ENCODE measurements at places on chromosomes 4 and X.
A peak's percentile ranks its signal among the peaks of the same experiment; 100 is the strongest.

DNA sequence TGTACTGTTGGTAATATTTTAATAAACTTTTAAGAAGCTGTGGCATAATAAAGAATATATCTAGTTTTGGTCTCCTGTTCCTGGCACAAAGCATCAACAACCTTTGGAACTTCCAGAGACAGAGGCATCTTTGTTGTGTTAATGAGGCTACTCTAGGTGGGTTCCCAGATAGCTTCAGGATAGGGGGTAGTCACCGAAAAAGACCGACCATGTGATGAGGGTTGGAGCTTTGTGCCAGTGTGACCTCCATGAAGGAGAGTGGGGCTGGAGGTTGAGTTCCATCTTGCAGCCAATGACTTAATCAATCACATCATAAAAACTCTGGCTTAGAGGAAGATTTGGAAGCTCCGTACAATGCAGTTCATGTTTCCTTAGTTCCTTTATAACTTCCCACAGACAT lies 9.9 kb downstream of the PPAT start:
- DNase-seq, result no peak

- no peak for DNase-seq
Observed at GRCh38 chr4:55609393-55609866, 17.4 kb upstream of the PDCL2 start.

- no peak for DNase-seq
Observed at GRCh38 chrX:149494844-149495565, 10.1 kb downstream of the IDS start.

DNA sequence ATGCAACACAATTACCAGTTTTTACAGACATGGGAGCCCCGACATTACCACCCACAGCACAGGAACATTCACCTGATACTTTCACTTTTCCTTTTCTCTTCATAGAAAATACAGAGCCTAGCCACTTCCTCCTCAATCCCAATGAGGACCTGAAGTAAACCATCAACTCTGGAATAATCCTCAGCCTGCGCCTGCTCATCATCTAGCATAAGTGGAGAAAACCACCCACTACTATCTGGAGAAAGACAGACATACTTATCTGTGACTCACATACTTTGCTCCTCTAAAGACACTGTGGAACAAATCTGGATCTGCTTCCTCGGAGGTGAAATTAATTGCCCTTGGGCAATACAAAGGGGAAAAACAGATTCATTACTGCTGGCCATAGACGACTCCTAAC lies 47.8 kb downstream of the ZCCHC13 start:
- DNase-seq, result no peak

DNA sequence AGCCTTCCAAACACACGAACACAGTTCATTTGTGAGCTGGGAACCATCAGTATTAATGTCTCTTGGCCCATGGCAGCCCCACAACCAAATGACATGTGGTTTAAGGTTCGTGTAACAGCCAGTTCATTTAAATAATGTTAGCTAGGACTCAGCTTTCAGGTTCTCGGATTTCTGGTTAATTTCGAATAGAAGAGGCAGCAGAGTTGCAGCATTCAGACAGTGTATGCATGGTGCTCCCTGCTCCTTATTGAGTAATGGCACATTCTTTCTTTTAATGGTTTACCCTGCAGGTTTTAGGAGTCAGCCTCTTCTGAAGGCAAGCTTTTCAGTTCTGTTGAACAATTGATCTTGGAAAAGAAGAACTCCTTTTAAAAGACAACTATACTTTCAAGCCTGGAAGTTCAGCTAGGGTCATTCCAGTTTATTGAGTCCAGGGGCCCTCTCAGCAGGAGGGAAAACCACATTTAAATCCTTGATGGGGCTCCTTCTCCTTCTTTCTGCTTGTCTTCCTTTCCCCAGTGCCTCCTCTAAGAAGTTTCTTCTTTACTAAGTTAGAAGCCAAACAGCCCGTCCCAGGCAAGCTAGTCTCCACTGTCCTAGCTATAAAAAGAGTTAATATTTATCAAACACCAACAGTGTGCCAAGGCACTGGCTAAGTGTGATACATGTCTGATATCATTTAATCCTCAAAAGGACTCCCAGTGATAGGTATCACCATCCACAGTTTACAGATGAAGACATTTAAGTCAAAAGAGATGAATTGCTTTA lies 5.0 kb upstream of the RNF175 start:
- peak; percentile 72 for DNase-seq

DNA sequence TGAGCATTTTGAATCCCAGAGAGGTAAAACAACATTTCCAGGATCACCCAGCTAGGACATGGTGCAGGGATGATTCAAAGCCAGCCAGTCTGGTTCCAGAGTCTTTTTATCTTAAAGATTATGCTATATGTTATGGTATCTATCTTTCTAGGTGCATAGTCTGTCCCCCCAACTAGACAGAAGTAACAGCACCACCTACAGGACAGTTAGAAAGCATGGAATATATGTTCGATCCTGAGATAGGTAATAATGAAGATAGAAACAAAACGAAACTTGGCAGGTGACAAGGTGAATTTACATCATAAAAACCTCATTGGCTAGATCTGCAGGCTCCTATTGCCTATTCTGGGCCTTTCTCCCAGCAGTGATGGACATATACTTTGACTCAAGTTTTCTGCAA lies 723.2 kb downstream of the SMARCA1 start:
- DNase-seq, result no peak

DNA sequence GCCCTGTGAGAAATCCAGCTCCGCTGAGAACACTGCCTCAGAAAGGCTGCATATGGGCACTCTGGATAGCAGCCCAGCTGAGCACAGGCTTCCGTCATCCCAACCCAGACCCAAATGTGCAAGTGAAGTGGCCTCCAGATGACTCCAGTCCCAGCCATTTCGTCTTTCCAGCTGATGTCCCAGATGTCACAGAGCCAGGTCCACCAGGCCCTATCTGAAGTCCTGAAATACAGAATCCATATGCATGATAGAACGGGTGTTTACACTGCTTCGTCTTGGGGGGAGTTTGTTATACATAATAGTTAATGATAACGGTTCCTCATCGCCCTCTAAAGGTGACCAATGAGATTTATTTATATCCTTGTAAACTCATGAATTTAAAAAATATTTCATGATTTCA lies 72.6 kb upstream of the TRIM2 start:
- DNase-seq, result no peak

GRCh38 chr4:89929425-89930159 lies 34.9 kb downstream of the MMRN1 start:
- DNase-seq, result no peak

- no peak for DNase-seq
Observed at GRCh38 chr4:24236532-24236931, 346.7 kb upstream of the PPARGC1A start.

GRCh38 chr4:188117631-188118324 lies 8.4 kb upstream of the TRIML2 start:
- DNase-seq, result no peak

GRCh38 chr4:1989533-1990347 lies 19.0 kb downstream of the NELFA start:
- no peak for DNase-seq

DNA sequence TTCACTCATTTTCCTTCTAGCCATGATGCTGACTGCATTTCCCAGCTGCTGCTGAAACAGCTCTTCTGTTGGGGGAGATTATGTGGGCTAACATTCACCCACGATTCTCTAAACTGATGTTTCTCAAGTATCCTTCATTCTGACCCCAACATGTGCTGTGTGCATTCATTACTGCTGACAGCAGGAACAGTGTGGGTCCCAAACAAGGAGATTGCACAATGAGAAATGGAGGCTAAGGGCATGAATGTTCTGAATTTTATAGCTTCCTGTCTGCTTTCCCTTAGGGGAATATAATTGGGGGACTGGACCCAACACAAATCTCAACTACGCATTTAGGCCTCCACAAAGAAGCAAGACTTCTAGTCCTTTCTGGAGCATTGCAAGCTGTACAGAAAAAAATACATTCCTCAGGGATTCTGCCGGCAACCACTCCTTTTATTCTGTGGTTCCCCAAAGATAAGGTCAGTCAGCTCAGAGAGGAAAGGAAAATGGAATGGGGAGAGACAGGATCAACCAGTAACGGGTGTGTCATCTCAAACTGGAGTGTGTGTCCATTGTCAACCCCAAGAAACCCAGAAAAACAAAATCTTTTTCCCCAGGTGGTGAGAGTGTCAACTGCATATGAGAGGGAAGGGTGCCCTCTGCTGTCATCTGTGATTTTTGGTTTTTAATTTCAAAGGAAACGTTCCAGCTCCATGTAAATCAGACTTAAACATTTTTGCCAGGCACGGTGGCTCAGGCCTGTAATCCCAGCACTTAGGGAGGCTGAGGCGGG lies 81.5 kb upstream of the EGFL6 start:
- peak; percentile 64 for DNase-seq

DNA sequence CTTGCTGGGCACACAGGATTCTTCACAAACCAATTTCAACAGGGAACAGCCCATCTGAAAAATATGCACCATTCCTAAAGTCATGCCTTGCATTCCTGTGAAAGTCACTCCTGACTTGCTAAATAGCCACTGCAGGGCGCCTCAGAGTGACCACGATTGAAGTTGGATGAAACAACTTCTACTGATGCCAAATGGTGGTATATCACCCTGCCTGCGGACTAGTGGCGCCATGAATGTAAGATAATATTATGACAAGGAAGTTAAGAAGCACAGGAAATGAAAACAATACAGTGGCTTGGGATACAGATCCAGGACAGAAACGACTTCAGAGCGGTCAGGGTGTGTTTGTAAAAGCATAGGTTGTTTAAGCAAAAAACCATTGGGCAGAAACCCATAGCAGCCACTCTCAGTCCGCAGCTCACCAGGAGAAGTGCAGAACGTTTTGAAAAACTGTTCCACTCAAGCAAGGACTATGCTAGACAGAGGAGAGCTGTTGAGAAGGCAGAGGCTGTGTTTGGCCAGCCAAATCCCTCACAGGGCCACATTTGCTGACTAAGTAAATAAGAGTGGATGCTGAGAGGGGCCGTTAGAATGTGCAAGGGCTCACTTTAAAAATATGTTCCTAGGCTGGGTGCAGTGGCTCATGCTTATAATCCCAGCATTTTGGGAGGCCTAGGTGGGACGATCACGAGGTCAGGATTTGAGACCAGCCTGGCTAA lies 250.4 kb downstream of the PTTG2 start:
- peak; percentile 60 for DNase-seq

- no peak for DNase-seq
Observed at GRCh38 chrX:129496625-129497024, 26.7 kb downstream of the SMARCA1 start.

GRCh38 chr4:102342404-102343074 lies 2.7 kb downstream of the SLC39A8 start:
- no peak for DNase-seq

GRCh38 chr4:98452091-98452490 lies 190.9 kb downstream of the RAP1GDS1 start:
- DNase-seq, result no peak

GRCh38 chrX:118231464-118231863 lies 114.4 kb upstream of the WDR44 start:
- no peak for DNase-seq

- DNase-seq, result no peak
Observed at GRCh38 chrX:77085372-77085771, 361.8 kb upstream of the FGF16 start.

- peak; percentile 57 for DNase-seq
Observed at GRCh38 chr4:7939377-7940108, at the start of gene AFAP1. AFAP1 (minus strand) TSS chr4:7939861; CDS start chr4:7872078, 67,783 bp downstream.

GRCh38 chr4:107153228-107153627 lies 117.1 kb upstream of the DKK2 start:
- DNase-seq, result no peak

DNA sequence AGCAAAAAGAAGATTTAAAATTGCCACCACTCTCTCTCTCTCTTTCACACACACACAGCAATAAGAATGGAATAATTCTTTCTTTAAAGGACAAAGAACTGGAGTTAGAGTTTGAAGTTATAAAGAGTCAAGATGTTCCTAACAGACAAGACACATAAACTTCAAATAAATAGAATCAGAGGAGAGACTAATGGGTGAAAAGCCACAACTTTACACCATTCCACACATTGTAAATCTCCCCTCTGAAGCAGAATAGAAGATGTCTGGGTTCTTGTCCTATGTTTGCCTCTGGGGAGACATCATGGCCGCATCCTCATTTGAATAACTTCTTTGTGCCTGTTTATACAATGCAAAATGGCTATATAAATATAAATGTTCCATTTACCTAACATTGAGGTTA lies 39.6 kb downstream of the SLC39A8 start:
- no peak for DNase-seq

DNA sequence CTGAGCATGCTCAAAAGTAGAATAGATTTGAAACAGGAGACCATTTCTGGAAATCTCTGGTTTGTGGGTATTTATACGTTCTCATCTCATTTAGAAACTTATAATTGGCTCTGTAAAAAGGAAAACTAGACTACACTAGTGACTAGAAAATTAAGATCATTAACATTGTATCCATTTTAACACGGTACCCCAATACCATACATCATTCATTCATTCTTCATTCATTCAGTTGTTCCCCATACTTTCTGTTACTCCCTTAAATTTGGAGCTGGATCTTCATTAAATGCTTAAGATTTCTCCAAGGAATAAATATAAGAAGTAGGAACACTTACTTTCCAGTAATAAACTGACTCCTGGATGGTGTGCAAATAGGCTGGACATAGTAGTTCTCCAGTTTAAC lies 1.3 kb downstream of the ARSJ start:
- no peak for DNase-seq

DNA sequence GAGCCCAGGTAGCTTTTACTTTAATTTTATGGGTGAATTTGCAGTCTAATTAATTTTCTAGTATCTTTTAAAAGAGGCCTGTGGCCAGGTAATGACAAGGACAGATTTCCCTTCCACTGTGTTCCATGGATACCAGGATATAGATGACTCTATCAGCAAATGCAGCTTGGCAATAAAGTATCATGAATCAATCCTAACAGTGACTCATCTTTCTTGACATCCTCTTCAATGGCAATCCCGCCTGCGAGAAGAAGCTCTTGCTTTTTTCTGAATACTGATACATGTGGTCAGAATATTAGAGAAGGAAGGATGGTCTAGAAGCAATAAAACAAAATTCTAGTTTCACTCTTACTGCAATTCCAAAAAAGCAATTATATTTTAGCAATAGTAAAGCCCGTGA lies 267.8 kb downstream of the DTHD1 start:
- no peak for DNase-seq

DNA sequence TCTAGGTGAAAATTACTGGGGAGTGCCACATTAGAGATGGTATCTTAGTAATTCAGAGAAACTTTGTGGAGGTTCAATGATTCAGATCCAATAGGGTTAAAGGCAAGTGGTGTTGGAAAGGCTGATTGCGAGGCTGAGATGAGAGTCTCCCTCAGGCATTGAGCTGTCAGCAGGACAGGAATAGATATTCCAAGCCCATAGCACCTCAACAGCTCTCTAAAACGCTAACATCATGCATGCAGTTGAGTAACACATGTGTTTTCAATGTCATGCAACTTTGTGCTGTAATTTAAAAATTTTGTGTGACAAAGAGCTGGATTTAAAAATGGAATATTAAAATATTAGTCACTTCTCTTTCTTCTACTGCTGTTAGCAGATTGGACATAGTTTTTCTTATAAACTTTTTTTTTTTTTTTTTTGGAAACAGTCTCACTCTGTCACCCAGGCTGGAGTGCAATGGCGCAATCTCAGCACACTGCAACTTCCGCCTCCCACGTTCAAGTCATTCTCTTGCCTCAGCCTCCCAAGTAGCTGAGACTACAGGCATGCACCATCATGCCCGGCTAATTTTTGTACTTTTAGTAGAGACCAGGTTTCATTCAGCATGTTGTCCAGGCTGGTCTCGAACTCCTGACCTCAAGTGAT lies 173.5 kb upstream of the C1QTNF7 start:
- DNase-seq, result no peak

GRCh38 chrX:104105330-104106262 lies 6.7 kb upstream of the ZCCHC18 start:
- no peak for DNase-seq

- DNase-seq, result no peak
Observed at GRCh38 chrX:142733327-142733726, 292.4 kb upstream of the SPANXN4 start.

- no peak for DNase-seq
Observed at GRCh38 chr4:183106839-183107238, 7.8 kb downstream of the WWC2 start.

All from astrocyte of the cerebellum (primary cell).